Adrenal gland (tissue), 19 donors: ENCODE measurements at places on chromosomes 5 and 9.

- DNase-seq, result peak; percentile 75
These were observed 24.2 kb downstream of the PCDHGC5 start for GRCh38 chr5:141512911-141513626.

DNA sequence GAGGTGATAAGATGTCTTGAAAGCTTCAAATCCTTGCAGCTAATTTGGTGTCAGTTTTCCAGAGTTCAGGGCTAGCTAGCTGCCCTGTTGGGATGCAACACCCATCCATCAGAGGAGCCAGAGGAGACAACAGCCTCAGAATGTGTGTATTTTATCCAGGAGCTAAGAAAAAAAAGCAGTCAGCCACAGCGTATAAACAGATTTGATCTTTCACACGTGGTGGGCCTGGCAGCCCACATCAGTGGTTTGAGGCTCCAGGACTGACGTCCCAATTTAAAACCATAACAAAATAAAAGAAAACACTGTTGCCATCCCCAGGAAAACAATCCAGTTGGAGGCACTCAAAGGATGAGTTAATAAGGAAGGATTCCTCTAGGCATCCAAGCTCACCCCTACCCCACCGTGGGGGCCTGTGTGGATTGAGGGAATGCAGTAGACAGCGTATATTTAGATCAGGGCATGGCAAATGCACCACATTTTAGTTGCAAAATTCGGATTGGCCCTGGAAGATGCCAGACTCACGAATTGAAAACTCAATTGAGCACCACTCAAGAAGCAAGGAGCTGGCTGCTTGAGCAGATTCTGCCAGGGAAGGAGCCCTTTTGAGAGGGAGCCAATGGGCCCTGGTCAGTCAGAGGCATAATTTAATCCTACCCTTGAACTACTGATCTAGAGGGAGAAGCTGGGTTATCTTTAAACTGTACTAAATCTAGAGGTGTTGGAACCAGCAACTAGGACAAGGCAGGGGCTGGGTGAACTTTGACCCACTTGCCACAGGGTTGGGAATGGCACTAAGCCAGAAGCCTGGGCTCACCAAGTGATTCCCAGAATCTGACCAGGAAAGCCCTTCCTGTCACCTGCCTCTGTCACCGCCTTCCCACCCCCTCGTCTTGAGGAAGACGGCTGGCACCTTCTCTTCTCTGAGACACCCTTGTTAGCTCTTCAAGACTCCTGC is 17.5 kb downstream of the ADRA1B start:
- no peak for DNase-seq

DNA sequence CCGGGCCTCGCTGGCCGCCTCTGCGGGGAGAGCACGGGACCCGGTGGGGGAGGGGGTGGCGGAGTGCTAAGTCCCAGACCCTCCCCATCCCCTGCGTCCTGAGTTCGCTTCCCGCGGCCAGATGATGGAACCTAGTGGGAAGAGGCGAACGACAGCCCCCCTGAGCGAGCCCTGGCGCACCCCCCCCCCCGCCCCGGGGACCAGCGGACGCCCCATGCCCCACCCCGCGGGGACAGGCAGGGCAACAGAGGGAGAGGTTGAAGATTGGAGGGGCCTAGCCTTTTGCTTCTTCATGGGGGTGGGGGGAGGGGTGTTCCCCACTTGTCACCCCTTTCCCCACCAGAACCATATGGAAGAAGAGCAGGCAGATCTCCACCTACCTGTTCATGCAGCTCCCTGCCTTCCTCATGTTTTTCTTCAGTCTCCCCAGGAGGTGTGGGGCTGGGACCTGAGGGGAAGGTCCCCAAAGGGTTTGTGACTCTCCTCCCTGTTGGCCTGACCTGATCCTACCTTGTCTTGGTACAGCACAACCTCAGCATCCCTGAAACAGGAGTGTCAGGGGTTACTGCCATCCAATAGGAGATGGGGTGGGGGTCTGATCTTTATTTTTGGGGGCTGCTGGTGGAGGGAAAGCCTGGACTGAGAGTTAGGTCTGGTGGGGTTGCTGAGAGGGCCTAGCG is 485 bp downstream of the FAM53C start:
- DNase-seq, result peak; percentile 50

- DNase-seq, result no peak
These were observed 85.3 kb downstream of the BARX1 start for GRCh38 chr9:93869863-93870262.

DNA sequence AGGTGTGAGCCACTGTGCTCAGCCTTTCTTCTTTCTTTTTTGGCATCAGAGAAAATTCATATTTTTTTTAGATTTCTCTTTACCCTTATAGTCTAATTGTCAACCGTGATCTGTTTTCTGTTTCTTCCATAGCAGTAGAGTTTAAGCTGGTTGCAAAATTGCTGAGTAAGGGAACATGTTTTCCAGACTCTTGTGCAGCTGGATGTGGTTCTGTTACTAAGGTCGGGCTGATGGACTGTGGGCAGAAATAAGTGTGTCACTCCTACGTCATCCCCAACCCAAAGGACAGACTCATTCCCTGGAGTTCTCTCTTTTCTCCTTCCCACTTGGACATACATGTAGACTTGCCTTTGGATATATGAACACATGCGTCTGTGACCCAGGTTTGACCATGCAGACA is 64.1 kb upstream of the GOLM1 start:
- DNase-seq, result no peak

GRCh38 chr5:95870105-95870672 is 47.7 kb upstream of the GLRX start:
- no peak for DNase-seq

DNA sequence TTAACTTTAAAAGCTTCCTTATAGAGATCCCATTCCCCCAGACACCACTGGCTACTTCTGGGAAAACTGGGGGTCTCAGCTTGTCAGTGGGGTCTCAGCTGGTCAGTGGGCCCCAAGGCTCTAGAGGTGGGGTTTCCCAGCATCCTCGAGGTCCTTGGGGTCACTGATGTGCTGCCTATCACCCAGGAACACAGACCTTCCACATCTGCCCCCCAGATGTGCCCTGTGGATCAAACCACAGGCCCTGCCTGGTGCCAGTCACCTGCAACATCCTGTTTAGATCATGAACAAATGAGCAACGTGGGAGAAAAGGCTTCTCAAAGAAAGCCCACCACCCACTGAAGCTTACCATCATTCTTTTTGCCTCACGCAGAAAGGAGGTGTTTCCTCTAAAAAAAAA is 165.6 kb upstream of the FSTL4 start:
- no peak for DNase-seq

- DNase-seq, result no peak
These were observed 240.3 kb downstream of the FANCC start for GRCh38 chr9:95077053-95077765.

DNA sequence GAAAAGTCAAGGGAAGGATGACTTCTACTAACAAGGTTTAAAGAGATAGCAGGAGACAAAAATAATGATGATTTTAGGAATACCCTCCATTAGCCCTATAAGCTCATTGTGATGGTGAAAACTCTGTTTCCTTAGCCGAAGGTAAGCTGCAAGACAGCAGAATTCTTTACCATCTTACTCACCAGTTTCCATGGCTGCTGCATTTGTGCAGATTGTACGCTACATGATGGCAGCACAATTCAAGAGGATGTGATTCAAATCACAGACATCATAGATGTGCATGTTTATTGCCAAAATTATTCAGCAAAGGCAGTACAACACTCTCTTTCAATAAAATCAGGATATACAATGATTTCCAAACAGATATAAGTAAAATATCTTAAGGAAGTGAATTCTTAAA is 175.6 kb downstream of the SPATA31D1 start:
- no peak for DNase-seq

GRCh38 chr5:81948349-81948748 is 23.5 kb upstream of the ATG10 start:
- DNase-seq, result no peak

- DNase-seq, result no peak
These were observed 26.8 kb upstream of the TNFAIP8 start for GRCh38 chr5:119328753-119329602.

- no peak for DNase-seq
These were observed 145.1 kb upstream of the TBCA start for GRCh38 chr5:77921094-77921768.

- no peak for DNase-seq
These were observed 187.1 kb downstream of the EDIL3 start for GRCh38 chr5:84197538-84197937.

GRCh38 chr5:61933787-61934626 is 372.0 kb upstream of the KIF2A start:
- DNase-seq, result peak; percentile 51

DNA sequence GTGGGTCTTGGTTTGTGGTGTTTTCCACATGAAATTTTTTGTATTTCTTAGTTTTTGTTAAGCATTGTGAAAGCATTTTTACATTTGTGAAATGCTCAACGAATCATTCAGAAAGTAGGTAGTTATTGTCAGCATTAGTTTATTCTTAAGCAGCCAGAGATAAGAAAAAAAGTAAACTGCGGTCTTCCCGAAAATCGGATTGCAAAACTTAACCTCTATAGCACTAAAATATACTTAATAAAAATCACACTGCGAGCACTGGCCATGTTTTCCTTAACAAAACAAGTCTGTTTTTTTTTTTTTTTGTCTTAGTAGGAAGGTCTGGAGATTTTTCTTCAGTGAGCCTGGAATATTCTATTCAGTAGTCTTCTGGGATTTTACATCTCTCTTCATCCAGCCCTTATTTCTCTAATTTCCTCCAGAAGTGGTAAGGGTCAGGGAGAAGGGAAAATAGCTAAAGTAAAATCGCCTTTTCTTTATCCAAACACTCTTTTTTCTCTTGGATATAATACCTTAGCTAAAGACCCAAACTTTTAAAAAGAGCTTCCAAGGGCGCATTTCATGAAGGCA is 289.9 kb downstream of the DMAC1 start:
- no peak for DNase-seq

- DNase-seq, result no peak
These were observed 41.9 kb downstream of the GLRX start for GRCh38 chr5:95780597-95780996.

- DNase-seq, result no peak
These were observed 40.8 kb downstream of the FAM78A start for GRCh38 chr9:131235480-131235851.

DNA sequence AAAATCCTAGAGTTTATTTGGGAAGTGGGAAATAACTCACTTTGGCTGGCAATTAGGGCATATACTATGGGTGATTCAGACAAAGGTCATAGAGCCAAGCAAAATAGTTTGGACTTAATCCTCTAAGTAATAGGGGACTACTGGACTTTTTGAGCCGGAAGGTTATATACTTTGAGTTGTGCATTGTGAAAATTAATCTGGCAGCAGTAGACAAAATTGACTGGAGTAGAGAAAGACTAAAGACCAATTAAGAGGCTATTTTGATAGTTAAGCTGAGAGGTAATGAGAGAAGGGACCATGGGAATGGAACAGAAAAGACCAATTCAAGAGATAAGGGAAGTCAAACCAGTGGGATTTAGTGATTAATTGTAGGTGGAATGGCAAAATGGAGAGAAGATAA is 28.9 kb downstream of the COX7C start:
- no peak for DNase-seq

DNA sequence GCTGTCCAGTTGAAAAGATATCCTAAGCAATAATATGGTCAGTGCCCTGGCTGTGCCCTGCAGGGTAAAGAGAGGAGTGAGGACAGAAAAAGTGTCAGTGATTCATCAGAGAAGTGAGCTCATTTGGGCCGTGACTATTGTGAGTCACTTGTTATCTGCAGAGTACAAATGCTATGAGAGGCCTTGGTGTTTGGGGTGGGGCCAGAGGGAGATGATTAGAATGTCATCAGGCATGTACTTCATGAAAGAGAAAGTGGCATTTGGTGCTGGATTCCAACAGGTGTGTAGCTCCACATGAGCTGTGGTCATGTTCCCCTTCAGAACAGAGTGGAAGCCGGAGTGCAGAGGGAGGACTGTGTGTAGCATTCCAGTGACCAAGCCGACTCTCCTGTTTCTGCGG is 174.1 kb downstream of the KDM4C start:
- peak; percentile 95 for DNase-seq

GRCh38 chr5:51500-51823 is 40.5 kb upstream of the PLEKHG4B start:
- DNase-seq, result no peak

GRCh38 chr9:113578279-113578865 is 114.8 kb downstream of the RGS3 start:
- DNase-seq, result peak; percentile 5

GRCh38 chr9:36126016-36126730 is 10.4 kb upstream of the GLIPR2 start:
- no peak for DNase-seq

DNA sequence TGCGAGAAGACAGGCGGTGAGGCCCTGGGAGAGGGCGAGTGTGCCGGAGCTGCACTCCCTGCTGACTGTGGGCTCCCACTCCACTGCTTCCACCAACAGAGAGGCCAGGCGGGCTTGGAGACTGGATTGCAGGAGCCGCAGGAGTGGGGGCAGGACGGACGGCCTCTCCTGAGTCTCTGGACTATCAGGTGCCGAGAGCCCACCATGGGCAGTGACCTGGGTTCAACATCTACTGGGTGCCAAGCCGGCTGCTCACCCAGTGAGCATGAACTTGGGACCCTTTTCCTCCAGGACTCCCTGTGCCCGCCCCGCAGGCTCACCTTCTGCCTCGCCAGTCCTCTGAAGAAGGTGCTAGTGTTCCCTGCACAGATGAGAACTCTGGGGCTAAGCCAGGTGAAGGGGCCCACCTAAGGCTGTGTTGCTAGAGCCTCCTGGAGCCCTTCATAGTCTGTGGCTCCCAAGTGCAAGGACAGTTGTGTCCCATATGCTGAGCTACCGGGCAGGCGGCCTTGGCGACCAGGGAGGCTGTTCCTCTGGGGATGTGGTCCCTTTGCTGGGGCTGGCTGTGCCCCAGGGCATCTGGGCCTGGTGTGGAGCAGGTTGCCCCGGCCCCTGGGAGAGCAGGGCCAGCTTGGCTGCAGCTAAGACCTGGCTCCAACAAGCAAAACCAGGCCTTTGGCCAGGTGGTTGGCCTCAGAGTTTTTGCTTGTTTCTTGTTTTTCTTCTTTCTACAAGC is 77.7 kb upstream of the PHYKPL start:
- no peak for DNase-seq

GRCh38 chr5:95281226-95281625 is 3.7 kb downstream of the MCTP1 start:
- DNase-seq, result no peak

DNA sequence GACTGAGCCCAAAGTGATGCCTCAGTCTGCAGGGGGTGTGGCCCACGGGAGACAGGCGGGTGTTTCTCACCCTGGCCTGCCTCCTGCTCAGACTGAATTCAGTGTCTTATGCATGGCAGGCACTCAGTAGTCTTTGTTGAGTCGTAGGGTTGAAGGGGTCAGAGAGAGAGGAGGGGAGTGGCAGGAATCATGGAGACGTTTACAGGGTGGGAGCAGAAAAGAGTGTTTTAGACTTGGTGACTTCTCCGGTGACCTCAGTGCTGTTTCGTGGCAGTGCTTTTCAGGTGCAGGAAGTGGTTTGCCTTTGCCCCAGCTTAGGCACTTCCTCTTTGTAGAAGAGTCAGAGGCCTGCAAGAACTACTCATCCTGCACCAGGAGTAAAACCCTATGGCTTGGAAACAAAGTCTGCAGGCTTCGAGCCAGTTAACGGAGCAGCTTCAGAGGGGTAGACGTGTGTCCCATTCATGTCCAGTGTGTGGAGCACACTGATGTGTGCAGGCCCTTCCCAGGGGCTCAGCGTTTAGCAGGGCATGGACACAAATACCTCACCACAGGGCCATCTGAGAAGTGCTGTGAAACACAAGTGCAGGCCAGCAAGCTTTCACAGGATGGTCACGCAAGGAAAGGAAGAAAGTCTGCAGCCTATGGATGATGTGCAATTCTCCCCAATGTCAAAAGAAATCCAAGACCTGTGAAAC is 24.5 kb upstream of the SEMA4D start:
- no peak for DNase-seq
